ENCODE measurements at places on chromosomes 13 and 19.
A peak's percentile ranks its signal among the peaks of the same experiment; 100 is the strongest.

- no peak for DNase-seq
These were observed 11.6 kb downstream of the WTIP start for GRCh38 chr19:34493038-34493648.

- DNase-seq: no peak
These were observed 706.4 kb upstream of the SLC10A2 start for GRCh38 chr13:103772576-103772975.

DNA sequence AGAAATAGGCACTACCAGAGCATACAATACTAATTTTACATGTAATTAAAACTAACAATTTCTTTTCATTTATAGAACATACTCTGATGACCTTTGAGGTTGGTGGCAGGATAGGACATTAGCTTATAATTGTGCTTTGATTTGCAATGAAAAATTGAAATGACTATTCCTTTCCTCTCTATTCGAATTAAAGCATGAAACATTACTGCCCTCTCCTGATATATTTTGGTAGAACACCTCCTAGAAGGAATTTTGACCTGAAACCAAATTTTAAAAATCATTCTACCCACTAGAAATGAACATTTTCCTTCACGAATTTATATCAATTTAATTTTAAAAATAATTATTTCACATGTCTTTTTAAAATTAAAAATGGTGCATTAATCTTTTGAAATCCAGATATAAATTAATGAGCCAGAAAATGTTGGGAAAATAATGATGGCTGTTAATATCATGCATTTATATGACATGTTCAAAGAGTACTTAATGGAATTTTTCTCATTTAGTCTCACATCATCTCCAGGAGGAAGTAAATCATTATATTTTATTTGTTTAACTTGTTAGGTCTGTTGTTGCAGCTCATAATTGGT is 556.3 kb upstream of the ARGLU1 start:
- DNase-seq: no peak

- no peak for DNase-seq
These were observed 28.3 kb downstream of the ELAVL1 start for GRCh38 chr19:7977021-7977722.

GRCh38 chr19:58227964-58228584 is 640 bp upstream of the ZNF544 start:
- DNase-seq: no peak

- no peak for DNase-seq
These were observed 8.4 kb downstream of the COL5A3 start for GRCh38 chr19:10001899-10002298.

DNA sequence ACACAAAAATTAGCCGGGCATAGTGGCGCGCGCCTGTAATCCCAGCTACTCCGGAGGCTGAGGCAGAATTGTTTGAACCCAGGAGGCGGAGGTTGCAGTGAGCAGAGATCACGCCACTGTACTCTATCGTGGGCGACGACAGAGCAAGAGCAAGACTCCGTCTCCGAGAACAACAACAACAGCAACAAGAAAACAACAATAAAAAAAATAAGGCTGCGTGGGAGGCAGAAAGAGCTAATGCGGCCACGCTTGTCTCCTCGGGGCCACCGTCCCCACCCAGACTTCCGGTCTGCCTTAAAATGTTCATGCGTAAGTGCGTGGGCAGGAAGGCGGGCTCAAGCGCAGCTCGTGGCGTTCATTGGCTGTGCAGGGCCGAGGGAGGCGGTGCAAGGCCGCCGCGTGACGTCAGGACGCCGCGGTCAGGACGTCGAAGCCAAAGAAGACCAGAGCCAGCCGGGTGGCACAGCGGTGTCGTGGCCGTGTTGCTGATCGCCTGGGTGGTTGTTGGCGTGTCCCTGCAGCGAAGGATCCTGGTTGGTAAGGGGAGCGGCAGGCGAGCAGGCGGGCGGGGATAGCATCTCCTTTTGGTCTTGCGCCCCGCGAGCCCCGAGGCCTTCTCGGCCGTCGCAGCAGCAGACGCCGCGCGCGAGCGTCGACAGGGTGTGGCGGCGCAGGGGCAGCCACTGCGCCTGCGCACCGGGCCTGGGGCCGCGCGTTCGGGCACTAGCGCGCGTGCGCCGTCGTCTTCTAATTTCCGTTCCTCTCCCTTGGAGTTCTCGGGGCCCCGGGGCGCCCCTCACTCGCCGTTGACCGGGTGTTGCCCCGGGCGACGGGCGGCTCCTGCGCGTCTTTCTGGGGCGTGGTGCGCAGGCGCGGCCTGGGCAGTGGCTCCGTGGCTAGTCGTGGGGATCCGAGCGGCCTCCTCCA is at the start of gene LENG8:
LENG8 (plus strand) TSS at position 426 of the 927 bp plus-strand sequence. CDS start 2,146 bp downstream, outside the sequence.
- DNase-seq: peak; percentile 98

DNA sequence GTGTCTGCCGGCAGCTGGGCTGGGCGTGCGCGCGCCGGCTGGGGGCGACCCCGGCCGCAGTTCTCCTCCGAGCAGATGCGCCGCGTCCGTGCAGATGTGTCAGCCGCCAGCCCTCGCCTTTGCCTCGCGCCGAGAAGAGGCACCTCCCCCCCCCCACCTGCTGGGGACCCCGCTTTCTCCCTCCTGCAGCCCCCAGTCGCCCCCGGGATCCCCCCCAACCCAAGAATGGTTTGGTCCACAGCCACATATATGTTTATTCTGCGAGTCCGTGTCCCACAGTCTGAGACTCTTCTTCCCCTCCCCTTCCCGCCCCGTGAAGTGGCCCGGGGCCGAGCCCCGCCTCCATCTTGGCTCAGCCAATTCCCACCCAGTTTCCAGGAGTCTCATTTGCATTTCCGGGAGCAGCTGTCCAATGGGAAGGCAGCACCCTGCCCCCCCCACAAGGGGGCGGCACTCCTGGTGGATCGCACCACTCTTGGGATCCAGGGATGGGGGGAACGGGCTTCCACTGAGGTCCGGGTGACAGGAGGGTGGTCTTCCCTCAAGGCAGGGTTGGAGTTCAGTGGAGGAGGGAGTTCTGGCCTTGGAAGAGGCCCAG is 8.6 kb downstream of the ISOC2 start:
- DNase-seq: no peak

DNA sequence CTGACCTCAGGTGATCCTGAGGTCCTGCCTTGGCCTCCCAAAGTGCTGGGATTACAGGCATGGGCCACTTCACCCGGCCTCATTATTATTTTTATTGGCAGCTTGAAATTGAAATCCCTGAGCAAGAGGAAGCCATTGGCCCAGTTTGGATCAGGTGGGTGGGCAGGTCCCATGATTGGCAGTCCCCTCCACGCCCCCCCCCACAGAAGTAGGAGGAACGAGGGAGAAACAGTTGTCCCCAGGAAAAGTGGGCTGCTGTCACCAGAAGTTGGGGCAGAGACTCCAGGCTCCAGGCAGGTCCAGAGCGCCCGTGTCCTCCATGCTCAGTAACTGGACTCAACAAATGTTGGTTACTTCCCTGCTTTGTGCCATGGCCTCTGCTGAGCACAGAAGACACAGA is 70.4 kb downstream of the SIPA1L3 start:
- no peak for DNase-seq

DNA sequence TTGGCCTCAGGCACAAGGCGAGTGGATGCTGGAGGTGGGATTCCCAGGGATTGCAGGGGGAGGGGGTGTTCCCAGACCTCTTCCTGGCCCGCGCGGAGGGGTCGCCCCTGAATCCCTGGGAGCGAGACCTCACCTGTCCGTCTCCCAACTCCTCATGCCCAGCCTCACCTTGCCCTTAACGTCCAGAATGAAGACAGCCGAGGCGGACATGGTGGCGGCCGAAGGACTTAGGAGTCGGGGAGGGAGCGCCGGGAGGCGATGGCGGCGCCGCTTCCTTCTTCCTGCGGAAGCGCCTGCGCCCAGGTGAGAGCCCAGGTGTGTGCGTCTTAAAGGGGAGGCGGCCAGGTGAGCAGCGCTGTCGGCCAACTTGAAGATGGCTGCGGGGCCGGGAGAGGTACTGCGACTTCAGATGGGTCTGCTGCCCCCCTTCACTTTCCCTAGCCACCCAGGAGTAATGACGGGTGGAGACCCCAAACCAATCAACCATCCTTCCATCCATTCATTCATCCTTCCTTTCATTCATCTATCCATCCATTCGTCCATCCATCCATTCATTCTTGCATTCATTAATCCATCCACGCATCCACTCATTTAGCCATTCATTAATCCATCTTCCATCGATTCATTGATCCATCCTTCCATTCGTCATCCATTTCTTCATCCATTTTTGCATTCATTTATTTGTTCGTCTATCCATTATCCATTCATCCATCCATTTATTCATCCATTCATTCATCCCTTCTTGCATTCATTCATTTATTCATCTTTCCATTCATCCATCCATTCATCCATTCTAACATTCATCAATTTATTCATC is at the start of gene AP1M2:
AP1M2 (minus strand) TSS at position 291 of the 817 bp plus-strand sequence; CDS start at position 210, 81 bp downstream.
- no peak for DNase-seq

- no peak for DNase-seq
These were observed 1.8 kb downstream of the NXNL1 start for GRCh38 chr19:17458970-17459369.

- no peak for DNase-seq
These were observed 140.8 kb downstream of the SHISA2 start for GRCh38 chr13:25910991-25911419.
